Activated T-cell treated with anti-CD3 and anti-CD28 coated beads, Interleukin-2, amount 50 U/mL, for 72 hours (primary cell): ENCODE measurements at places on chromosomes 12 and 14. TPM values are rescaled to one million over a fixed set of nuclear protein-coding genes. Genes with fewer than 3 reads are reported as not detected.

The PGF gene
- total RNA-seq, result not detected

The OTOGL gene
- total RNA-seq, result not detected

The RERG gene
- total RNA-seq, result not detected

The KERA gene
- not detected for total RNA-seq

The HCAR2 gene
- not detected for total RNA-seq

The STAT6 gene
- total RNA-seq, result 191 TPM

The CIROP gene
- total RNA-seq, result not detected

The SIRT4 gene
- total RNA-seq, result 4.2 TPM

The SNAPC1 gene
- total RNA-seq, result 7.2 TPM

DNA sequence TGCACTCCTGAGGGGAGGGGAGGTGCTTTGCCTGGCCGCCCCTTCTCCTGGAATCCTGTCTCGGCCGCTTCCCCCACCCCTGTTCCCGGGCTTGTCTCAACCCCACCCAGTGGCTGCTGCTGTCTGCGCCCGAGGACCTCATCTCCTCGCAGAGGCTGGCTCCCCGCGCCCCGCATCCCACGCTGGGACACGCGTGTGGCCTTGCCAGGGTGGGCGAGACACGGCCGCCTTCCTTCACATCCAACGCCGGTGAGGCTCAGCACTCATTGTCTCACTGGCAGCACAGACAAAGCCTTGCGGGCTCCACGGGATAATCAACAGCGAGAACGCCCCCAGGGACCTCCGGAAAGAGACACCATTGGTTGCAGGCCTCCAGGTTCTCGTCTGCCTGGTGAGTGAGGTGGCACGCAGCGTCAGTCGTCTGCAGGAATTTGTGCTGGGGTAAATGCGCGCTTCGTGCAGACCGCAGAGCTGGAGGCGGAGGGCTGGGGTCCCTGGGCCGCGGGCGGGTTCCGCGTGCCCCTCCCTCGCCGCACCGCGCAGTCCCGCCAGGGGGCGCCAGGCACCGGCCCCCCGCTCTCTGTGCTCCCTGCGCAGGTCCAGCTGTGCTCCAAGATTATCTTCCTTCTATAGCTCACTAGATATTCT, 26.8 kb downstream of the CCDC177 start:
- H3K4me3 ChIP-seq, result no peak overlapping the region
- no peak overlapping the region for H3K27ac ChIP-seq
- H3K4me1 ChIP-seq, result peaks cover 15% of the 10 kb centered on the region

DNA sequence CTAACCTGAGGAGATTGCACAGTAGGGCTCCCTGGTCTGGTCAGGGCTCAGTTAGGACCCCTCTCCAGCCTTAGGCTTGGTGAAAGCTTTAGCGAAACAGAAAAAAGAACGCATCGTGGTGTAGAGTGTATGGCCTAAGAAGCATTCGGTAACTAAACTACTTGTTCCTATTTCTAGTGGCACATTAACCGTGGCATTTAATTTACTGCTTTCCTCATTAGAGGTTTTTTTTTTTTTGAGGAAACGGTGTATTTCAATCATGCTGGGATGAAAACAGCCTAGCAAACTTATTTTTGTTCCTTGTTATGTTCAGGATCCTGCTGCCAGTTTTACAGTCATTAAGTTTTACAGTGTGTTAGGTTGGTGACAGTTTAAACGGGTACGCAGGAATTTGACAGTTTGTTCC, 518 bp upstream of the OSBPL8 start:
- H3K4me3 ChIP-seq, result peak overlapping the region; percentile 92
- H3K36me3 ChIP-seq, result no peaks in the 10 kb centered on the region
- H3K27ac ChIP-seq, result peak overlapping the region; percentile 88
- no peaks in the 10 kb centered on the region for H3K27me3 ChIP-seq

- H3K36me3 ChIP-seq, result no peaks in the 10 kb centered on the region
- H3K4me1 ChIP-seq, result peaks cover 29% of the 10 kb centered on the region
- H3K27ac ChIP-seq, result no peak overlapping the region
- no peaks in the 10 kb centered on the region for H3K27me3 ChIP-seq
Measured at GRCh38 chr12:113051759-113052158, 4.8 kb upstream of the DTX1 start.

GRCh38 chr14:78104655-78105054, 65.5 kb upstream of the NRXN3 start:
- H3K36me3 ChIP-seq, result no peaks in the 10 kb centered on the region
- no peak overlapping the region for H3K27ac ChIP-seq
- no peak overlapping the region for H3K4me3 ChIP-seq
- peaks cover 6% of the 10 kb centered on the region for H3K27me3 ChIP-seq
- DNase-seq, result no peak
- no peaks in the 10 kb centered on the region for H3K4me1 ChIP-seq

DNA sequence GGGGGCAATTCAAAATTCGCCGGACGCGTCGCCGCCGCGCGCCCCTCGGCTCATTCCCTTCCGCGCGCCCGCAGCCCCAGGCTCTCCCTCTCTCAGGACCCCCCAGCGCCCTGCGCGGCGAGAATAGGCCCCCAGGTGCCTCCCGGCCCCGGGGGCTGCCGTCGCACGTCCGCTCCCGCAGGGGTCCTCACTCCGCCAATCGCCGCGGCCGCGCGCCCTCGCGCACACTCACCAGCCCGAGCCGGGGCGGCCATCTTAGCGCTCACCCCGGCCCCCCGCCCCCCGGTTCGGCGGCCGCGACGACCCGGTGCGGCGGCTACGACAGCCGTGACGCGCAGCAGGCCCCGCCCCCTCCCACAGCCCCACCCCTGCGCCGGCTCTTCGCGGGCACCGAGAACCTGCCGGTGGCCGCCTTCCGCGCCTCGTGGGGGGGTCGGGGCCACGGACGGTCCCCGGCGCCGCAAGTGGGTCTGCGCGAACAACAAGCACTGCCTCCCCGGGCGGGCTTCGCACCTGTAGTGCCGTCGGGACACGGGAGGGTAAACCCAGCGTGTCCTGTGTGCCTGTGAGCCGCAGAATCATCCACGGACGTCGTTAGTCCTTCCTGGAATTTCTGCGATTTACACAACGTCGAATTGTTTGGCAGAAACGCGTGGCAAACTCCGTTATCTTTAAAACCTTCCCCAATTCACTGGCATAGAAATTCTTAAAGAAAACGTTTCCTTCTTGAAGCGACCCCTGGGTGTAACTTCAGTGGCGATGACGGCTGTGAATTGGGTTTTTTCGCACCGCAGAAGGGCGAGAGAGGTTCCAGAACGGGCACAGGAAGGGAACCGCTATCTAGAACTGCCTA, 2.5 kb downstream of the USP44 start:
- peak overlapping the region; percentile 23 for H3K27ac ChIP-seq
- DNase-seq, result peak; percentile 82
- peak overlapping the region; percentile 89 for H3K4me3 ChIP-seq

DNA sequence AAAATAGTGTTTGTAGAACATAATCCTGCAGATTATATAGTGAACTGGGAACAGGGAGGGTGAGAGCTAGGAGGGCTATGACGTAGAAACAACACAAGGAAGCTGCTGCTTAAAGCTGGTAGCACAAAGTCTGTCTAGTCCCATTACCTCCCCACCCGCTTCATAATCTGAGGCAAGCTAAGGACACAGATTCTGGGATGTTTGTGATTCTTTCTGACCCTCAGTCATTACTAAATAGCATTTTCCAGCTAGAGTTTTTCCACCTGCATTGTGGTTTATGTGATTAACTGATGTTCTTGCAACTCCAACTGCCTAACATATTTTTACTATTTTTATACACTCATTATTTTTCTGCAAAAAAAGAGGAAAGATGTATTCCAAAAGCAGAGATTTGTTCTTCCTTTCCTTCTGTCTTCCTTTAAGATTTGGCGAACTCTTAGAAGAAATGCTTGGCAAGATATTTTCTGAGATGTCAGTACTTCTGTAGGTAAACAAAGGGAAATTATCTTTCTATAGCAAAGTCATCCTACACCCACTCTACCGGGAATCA, 293.2 kb upstream of the FAR2 start:
- H3K27me3 ChIP-seq, result no peaks in the 10 kb centered on the region
- no peak overlapping the region for H3K27ac ChIP-seq
- H3K36me3 ChIP-seq, result no peaks in the 10 kb centered on the region
- DNase-seq, result no peak
- no peak overlapping the region for H3K4me3 ChIP-seq

- H3K4me3 ChIP-seq, result peak overlapping the region; percentile 93
- no peak for DNase-seq
- H3K27ac ChIP-seq, result peak overlapping the region; percentile 98
- no peaks in the 10 kb centered on the region for H3K27me3 ChIP-seq
- H3K36me3 ChIP-seq, result peaks cover 4% of the 10 kb centered on the region
Measured at GRCh38 chr12:6962285-6963015, 8.0 kb downstream of the PHB2 start.

- no peak for DNase-seq
- H3K27ac ChIP-seq, result no peak overlapping the region
- H3K36me3 ChIP-seq, result no peaks in the 10 kb centered on the region
Measured at GRCh38 chr12:99498756-99499155, 148.8 kb upstream of the GARIN6 start.

GRCh38 chr12:11677093-11677492, 27.6 kb downstream of the ETV6 start:
- no peak overlapping the region for H3K4me3 ChIP-seq
- H3K36me3 ChIP-seq, result peaks cover 4% of the 10 kb centered on the region
- H3K4me1 ChIP-seq, result peaks cover 43% of the 10 kb centered on the region
- H3K27me3 ChIP-seq, result no peaks in the 10 kb centered on the region

DNA sequence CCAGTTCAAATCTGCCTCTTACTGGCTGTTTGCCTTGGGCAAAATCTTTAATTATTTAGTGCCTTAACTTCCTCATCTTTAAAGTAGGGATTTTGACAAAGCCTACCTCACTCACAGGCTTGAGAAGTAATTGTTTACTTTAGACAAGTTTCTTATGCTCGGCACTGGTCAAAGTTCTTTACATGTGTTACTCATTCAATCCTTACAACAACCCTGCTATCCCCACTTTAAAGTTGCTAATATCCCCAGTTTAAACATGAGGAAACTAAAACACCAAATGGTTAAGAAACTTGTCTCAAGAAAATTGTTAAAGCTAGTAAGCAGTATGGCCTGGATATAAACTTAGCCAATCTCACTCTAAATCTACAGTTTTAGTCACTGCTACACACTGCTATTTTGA, 204.0 kb upstream of the AVPR1A start:
- no peaks in the 10 kb centered on the region for H3K36me3 ChIP-seq
- no peaks in the 10 kb centered on the region for H3K27me3 ChIP-seq
- no peak overlapping the region for H3K4me3 ChIP-seq
- no peak overlapping the region for H3K27ac ChIP-seq
- DNase-seq, result no peak

DNA sequence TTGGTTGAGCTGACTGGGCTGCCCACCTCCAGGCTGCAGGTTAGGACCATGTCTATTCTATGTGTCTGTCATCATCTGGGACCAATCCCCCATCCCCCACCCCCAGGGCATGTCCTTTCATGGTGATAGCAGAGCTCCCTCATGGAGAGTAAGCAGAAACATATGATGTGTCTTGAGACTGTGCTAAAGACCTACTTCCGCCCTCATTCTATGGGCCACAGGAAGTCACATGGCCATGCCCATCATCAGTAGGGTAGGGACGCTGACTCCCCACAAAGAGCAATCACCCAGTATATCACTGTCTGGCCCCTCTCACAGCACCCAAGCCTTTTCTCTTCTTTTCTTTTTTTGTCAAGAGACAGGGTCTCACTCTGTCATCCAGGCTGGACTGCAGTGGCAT, 99.7 kb downstream of the CMKLR1 start:
- H3K4me3 ChIP-seq, result no peak overlapping the region
- H3K27ac ChIP-seq, result no peak overlapping the region
- no peaks in the 10 kb centered on the region for H3K36me3 ChIP-seq
- peaks cover 21% of the 10 kb centered on the region for H3K27me3 ChIP-seq
- DNase-seq, result no peak

GRCh38 chr14:50823051-50823761, 7.8 kb downstream of the NIN start:
- DNase-seq, result no peak
- H3K4me1 ChIP-seq, result peaks cover 90% of the 10 kb centered on the region
- peaks cover 24% of the 10 kb centered on the region for H3K36me3 ChIP-seq
- H3K27me3 ChIP-seq, result no peaks in the 10 kb centered on the region

DNA sequence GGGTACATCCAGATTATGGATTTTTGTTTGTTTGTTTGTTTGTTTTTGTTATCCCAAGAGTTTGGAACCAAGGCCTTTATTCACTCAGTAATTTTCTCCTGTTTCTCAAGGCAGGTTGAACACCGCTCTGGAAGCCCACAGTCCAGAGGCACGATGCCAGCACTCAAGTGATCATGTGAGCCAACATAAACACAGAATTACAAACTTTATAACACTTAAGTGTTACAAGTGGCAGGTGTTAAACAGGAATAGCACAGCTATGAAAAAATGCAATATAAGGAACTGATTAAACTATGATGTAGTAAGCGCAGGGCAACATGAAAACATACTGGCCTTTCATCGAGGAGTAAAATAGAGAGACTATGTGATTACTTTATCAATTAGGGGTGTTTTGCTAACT, 1885.8 kb upstream of the SEL1L start:
- no peak overlapping the region for H3K4me3 ChIP-seq
- no peaks in the 10 kb centered on the region for H3K4me1 ChIP-seq
- DNase-seq, result no peak
- no peaks in the 10 kb centered on the region for H3K36me3 ChIP-seq

- H3K27ac ChIP-seq, result no peak overlapping the region
- no peak overlapping the region for H3K4me3 ChIP-seq
- H3K4me1 ChIP-seq, result no peaks in the 10 kb centered on the region
- DNase-seq, result no peak
- no peaks in the 10 kb centered on the region for H3K27me3 ChIP-seq
- H3K36me3 ChIP-seq, result peaks cover 31% of the 10 kb centered on the region
Measured at GRCh38 chr12:117178301-117178700, 12.0 kb downstream of the FBXO21 start.
